GM23338 (cell line): ENCODE measurements at places on chromosomes 5 and 9. TPM values are rescaled to one million over a fixed set of nuclear protein-coding genes. Genes with fewer than 3 reads are reported as not detected.

PCDHA10 gene
- total RNA-seq: 11.6 and 12.2 TPM in 2 replicates

SMIM33 gene
- not detected in 2 replicates for total RNA-seq

SPATA31D4 gene
- not detected in 2 replicates for total RNA-seq

TSSK1B gene
- 0.52 TPM in 1 of 2 replicates, not detected in the other for total RNA-seq

C5orf22 gene
- 26.8 and 30.9 TPM in 2 replicates for total RNA-seq

- H3K36me3 ChIP-seq: no peaks in the 10 kb centered on the region
- H3K4me1 ChIP-seq: no peaks in the 10 kb centered on the region
- no peak overlapping the region for H3K4me3 ChIP-seq
- DNase-seq: no peak
Measured at GRCh38 chr5:161311965-161312364, 234.6 kb downstream of the GABRB2 start.

GRCh38 chr9:7108936-7109335 lies 351.2 kb downstream of the KDM4C start:
- no peak overlapping the region for H3K27ac ChIP-seq
- no peak for DNase-seq
- H3K4me3 ChIP-seq: no peak overlapping the region
- no peaks in the 10 kb centered on the region for H3K4me1 ChIP-seq
- 0 out of 2 replicates have a peak, but pooled peaks cover 3% of the 10 kb centered on the region for H3K36me3 ChIP-seq

DNA sequence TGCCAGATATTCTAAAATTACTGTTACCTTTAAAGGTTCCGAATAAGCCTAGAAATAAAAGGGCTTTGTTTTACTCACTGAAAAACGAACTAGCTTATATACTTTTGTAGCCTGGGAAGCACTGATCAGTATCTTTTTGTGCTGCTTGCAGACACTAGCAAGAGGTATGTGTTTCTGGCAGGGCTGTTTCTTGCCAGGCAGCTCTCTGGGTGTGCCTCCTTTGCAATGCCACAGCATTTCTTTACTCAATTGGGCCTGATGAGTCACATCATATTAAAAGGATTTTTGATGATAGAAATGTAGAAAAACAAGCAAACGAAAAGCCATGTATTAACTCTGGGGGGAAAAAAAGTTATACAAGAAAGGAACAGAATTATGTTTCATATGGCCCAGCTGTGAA lies 35.6 kb downstream of the CD180 start:
- H3K4me3 ChIP-seq: no peak overlapping the region
- no peaks in the 10 kb centered on the region for H3K36me3 ChIP-seq
- H3K27me3 ChIP-seq: no peaks in the 10 kb centered on the region
- H3K4me1 ChIP-seq: no peaks in the 10 kb centered on the region
